ENCODE measurements at places on chromosomes 4 and X.

GRCh38 chrX:35858361-35858760 lies 60.2 kb downstream of the MAGEB16 start:
- DNase-seq, result no peak

GRCh38 chrX:154540897-154541535 lies 5.6 kb downstream of the G6PD start:
- no peak for DNase-seq

DNA sequence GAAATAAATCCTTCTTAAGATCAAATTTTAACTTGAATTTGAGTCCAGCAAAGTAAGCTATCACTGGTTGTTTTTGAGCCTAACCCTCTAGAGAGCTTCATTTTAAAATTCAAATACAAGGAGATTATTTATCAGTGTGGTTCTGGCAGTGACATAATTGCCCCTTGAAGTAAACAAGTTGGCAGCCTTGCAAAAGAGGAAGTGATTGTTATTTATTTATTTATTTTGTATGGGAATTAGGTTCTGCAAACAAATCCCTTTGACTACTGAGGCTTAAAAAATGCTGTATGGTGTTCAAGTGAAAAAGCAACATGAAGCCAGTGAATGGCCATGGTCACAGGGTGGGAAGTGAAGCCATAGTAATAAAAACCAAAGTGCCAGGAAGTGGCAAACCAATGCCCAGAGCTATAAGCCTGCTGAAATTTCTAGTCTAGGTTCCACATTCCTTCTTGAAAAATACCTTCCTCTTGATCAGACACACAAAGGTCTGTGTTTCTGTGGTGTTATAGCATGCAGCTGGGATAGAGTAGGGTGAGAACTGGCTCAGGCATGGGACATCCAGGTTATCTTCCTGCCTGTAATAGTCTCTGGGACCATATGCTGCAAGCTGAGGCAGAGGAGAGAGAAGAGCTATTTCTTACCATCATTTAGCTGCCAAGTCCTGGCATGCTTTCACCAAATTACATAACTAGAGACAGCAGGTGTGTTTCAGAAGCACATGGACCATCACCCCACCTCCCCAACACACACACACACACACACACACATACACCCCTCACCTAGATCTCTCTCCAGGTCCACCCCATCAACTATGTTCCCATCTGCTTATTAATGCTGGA lies 47.1 kb upstream of the TSPAN7 start:
- peak; percentile 11 for DNase-seq

- no peak for DNase-seq
These were observed 298.5 kb upstream of the AADAT start for GRCh38 chr4:170388255-170388654.

DNA sequence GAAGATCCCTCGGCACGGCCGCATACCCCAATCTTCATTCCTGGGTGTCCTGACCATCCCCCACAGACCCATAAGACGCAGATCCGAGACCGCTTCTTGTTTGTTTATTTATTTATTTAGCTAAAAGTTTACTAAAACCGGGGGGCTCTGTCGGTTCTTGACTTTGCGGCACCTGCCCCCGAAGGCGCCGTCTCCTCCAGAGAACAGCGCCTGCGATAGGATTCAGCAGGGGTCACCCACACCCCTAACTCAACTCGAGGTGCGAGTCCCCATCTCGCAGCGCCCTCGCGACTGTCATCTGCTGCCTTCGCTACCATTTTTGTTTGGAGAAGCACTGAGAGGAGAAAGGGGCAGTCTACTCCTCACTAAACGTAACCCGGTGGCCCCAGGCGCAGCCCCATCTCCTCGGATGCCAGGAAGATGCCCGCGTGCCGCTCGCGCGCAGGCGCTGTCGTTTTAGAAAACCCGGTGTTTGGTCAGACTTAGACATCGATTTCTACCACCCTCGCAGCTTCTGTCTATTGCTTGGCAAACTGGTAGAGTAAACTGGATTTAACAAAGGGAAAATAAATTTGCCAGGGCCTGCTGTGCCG lies 18.9 kb upstream of the GPR101 start:
- peak; percentile 39 for DNase-seq

Measured in NCI-H69 (cell line).